Stimulated activated CD4-positive, alpha-beta T cell treated with anti-CD3 and anti-CD28 coated beads, Interleukin-12 subunit alpha, Interleukin-12 subunit beta, amount 100 ng/mL, for 4 hours (primary cell): ENCODE measurements at places on chromosomes 5 and 9.

- no peak for DNase-seq
These were observed 22.2 kb upstream of the EXOC3 start for GRCh38 chr5:420632-421286.

DNA sequence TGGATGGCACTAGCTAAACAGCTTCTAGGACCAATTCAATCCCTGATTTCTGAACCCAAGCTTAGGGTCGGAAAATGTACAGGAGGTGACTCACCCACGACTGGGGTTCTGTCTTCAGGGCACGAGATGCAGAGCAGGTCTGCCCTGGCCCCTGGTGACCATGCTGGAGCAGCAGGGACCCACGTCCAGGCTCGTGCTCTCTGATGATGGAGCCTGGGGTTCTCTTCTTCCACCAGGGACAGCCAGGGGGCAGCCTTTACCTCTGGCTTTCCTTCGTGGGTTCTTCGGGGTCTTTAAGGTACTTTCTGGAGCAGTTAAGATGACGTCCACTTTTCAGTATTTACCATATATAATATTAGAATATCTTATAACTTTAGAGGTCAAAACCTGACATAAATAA lies 2.1 kb downstream of the CFAP77 start:
- no peak for DNase-seq

- DNase-seq, result no peak
These were observed 129.2 kb upstream of the FST start for GRCh38 chr5:53350991-53351770.

DNA sequence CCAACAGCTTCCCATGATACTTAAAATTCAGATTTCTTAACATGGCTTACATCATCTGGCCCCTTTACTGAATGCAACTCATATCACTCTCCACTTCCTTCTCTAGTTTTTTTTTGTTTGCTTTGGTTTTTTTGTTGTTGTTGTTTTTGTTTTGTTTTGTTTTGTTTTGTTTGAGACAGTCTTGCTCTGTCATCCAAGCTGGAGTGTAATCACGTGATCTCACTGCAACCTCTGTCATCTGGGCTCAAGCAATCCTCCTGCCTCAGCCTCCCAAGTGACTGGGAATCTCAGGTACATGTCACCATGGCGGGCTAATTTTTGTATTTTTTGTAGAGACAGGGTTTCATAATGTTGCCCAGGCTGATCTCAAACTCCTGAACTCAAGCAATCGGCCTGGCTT lies 41.4 kb downstream of the CPLANE1 start:
- no peak for DNase-seq

GRCh38 chr9:131008563-131008908 lies 438 bp upstream of the LAMC3 start:
- no peak for DNase-seq

GRCh38 chr9:71830153-71830552 lies 61.8 kb upstream of the CEMIP2 start:
- DNase-seq, result no peak

DNA sequence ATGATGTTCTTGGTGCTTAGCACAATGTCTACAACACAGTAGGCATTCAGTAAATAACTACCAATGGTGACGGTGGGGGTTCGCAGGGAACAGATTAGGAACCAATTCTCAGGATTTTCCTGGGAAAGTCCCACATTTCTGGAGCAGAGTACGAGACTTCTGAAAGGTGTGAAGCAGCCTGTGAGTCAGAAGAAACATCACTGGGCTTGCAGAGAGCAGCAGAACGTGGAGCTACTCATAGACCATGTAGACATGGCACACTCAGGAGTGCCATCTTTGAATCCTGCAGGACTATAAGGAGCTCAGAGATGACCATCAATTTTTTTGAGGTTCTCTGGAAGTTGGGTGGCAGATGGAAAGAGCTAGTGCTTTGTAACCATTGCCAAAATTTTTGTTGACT lies 106.6 kb upstream of the ANKRD55 start:
- no peak for DNase-seq
